Tibial nerve (tissue), 4 donors: ENCODE measurements at places on chromosomes 2 and 18.

DNA sequence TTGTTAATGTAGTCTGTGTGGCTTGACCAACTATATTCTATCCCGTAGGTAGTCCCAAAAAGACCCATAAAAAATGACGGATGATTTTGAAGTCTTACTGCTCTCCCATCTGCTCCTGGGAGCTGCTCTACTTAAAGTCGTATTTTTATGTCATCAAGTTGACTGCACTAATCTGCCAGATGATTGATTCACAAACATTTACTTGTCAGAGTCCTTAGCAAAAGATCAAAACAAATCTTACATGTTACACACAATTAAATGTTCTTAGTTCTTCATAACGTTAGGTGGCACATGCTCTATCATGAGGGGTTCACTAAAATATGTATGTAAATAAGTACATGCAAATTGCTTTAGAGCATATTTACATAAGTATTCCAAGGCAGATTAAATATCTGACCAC, 498.3 kb upstream of the LRRTM4 start:
- no peak for DNase-seq

GRCh38 chr2:58939388-58939787, 698.3 kb upstream of the FANCL start:
- DNase-seq: no peak

DNA sequence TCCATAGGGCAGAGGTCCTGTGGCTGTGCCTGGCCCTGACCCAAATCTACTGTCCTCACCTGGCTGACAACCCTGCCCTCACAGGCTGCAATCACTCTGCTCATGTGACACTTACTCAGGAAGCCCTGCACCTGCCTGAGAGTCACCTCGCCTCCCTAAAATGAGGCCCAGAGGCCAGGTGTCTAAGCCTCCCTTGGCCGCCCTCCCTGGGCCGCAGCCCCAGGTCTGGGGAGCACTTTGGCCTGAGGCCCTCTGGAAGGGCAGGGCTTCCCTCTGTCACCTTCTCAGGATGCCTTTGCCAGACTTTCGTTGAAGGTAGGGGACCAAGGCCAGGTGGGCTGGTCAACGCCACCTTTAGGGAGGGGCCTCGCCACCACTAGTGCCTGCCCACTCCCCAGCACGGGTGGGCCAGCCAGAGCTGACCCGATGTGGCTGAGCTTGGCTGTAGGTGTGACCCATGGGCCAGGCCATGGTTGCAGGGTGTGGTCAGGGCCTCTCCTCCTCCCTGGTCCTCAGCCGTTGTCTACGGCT, 6.1 kb upstream of the GPC1 start:
- no peak for DNase-seq

DNA sequence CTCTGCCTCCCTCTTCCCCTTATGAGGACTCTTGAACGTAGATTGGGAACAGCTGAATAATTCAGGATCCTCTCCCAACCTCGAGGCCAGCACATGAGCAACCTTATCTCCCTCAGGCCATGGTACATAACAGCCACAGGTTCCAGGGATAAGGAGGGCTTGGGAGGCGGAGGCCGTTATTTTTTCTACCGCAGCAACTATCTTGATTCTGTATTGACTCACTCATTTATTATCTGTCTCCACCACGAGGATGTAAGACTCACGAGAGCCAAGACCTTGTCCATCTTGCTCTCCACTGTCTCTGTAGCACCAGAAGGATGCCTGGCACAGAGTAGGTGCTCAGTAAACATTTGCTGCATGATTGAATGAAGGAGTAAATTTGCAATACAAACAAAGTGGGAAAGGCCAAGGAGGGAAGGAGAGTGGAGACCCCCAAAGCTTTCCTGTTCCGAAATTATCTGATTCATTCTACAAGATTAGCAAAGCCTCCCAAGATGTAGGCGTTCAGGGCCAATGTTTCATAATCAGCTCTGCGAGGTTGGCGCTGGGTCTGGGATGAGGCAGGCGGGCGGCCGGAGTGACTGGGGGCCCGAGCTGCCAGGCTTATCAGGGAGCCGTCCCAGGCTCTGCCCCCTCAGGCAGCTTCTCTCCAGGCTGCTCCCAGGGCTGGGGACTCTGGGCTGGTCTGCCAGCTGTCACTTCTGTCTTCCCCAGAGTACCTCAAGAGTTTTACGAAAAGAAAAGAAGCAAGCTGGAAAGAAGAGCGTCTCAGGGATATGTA, 31.6 kb downstream of the INPP5D start:
- no peak for DNase-seq

GRCh38 chr18:33923980-33924379, 300.7 kb downstream of the NOL4 start:
- no peak for DNase-seq

DNA sequence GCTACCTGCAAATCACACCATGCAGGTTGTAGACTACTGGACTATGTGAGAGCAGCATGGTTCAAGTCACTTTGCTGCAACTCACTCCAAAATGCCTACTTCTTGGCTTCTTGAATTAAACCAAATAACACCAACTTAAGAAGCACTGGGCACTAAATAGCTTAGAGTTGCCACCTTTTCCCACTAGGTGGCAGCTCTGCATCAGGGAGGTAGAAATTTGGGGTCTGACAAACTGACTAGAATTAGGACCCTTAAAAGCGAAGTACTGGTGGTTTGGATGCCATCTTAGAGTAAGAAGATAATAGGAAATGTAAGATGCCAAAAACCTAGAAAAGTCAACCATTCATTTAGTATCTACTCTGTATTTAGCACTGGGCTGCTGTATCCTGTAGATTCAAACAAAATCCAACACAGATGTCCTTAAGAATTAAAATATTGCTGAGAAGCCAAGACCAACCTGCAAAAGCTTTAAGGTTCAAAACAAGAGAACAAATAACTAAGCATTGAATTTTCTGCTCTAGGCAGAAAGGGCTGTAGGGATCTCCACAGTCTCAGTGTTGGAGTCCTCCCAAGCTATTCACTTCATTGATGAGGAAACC, 65.5 kb downstream of the CCBE1 start:
- DNase-seq: no peak

GRCh38 chr18:13578400-13578799, 148.0 kb downstream of the FAM210A start:
- DNase-seq: no peak

- no peak for DNase-seq
Measured at GRCh38 chr2:173187941-173188788, 112.5 kb downstream of the MAP3K20 start.

GRCh38 chr18:35497027-35497369, 762 bp downstream of the INO80C start:
- DNase-seq: no peak

GRCh38 chr2:143683977-143684376, 554.8 kb downstream of the ARHGAP15 start:
- no peak for DNase-seq

DNA sequence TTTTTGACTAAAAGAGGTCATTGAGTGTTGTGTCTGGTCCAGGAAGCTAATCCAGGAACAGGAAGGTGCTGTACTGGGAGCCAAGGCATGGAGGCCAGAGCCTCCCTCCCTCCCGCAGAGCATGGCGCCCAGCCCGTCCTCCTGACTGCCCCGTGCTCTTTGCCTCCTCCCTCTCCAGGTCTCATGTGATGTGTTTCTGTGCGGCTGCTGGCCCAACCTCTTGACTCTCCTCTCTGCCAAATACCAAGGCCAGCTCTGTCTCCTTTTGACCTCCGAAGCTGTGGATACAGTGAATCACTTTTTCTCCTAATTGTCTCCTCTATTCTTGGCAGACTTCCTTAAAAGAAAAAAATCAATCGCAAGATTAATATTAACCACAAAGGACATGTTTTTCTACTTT, 284.1 kb downstream of the PHLPP1 start:
- DNase-seq: peak; percentile 79
